ENCODE measurements at places on chromosomes 1 and 21.

- no peak overlapping the region for H3K4me3 ChIP-seq
- H3K4me1 ChIP-seq: peaks cover 8% of the 10 kb centered on the region
- no peaks in the 10 kb centered on the region for H3K36me3 ChIP-seq
- no peaks in the 10 kb centered on the region for H3K27me3 ChIP-seq
- H3K27ac ChIP-seq: no peak overlapping the region
- no peak for DNase-seq
These were observed 76.1 kb downstream of the SH3BGR start for GRCh38 chr21:39527664-39528381.

GRCh38 chr1:214445199-214445598, 106.2 kb downstream of the PTPN14 start:
- no peak for DNase-seq
- H3K4me3 ChIP-seq: no peak overlapping the region
- H3K27ac ChIP-seq: no peak overlapping the region
- no peaks in the 10 kb centered on the region for H3K27me3 ChIP-seq

- DNase-seq: no peak
- no peaks in the 10 kb centered on the region for H3K4me1 ChIP-seq
- H3K36me3 ChIP-seq: no peaks in the 10 kb centered on the region
- H3K27me3 ChIP-seq: no peaks in the 10 kb centered on the region
- no peak overlapping the region for H3K27ac ChIP-seq
- no peak overlapping the region for H3K4me3 ChIP-seq
These were observed 154.9 kb downstream of the PTPRC start for GRCh38 chr1:198793714-198794113.

DNA sequence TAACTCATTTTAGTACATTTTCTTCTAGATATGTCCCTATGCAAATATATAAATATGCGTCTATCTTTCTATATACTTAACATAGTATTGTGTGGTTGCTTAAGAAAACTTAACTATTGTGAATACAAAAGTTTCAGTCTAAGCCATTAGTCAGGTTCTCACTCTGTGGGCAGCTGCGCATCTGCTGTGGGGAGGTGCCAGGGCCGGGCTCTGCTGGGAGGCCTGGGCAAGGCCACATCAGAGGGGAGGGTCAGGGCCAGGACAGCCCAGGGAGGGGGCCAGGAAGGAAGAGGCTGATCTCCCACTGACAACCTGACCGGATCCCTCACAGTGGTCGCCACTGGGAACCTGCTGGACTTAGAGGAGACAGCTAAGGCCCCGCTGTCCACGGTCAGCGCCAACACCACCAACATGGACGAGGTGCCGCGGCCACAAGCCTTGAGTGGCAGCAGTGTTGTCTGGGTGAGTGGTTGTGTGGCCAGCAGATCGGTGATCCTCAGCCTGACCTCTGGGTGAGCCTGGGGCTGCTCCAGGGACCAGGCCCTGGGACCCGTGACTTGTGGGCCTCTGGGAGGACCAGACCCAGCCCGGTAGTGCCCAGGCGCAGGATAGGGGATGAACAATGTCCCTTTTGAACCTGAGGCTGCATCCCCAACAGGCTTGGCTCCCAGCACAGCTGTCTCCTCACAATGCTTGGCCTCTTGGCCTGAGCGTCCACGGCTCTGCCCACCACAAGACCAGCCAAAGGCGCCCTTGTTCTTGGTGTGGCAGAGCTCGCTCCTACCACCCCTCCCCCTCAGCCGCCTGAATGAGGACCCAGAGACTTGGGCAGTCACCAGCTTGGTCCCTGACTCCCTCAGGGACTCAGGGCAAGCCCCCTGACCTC, 20.2 kb downstream of the LDLRAP1 start:
- H3K27ac ChIP-seq: peak overlapping the region; percentile 47
- peaks cover 28% of the 10 kb centered on the region for H3K4me1 ChIP-seq
- peaks cover 28% of the 10 kb centered on the region for H3K36me3 ChIP-seq
- peak overlapping the region; percentile 13 for H3K4me3 ChIP-seq

- no peaks in the 10 kb centered on the region for H3K4me1 ChIP-seq
- no peak overlapping the region for H3K27ac ChIP-seq
- no peak overlapping the region for H3K4me3 ChIP-seq
- DNase-seq: no peak
- no peaks in the 10 kb centered on the region for H3K27me3 ChIP-seq
These were observed 11.0 kb upstream of the VCAM1 start for GRCh38 chr1:100708476-100709062.

DNA sequence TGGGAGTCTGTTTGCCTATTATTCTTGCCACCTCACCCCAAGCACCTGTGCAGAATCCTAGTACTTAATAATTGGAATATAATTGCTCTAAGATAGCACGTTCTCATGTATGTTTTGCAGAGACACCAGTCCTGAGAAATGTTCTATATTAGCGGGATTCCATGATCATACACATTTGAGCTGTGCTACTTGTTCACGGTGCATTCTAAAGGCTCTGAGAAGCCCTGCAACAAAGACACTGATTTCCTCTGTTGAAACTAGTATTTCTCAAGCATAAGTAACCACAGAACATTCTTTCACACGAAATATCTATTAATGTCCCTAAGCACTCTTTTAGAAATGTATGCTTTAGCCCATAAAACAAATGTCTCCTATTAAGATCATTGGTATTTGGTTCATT, 109.4 kb downstream of the BARHL2 start:
- H3K4me3 ChIP-seq: no peak overlapping the region
- H3K36me3 ChIP-seq: no peaks in the 10 kb centered on the region
- no peaks in the 10 kb centered on the region for H3K27me3 ChIP-seq

GRCh38 chr1:18240906-18241305, 133.3 kb downstream of the IGSF21 start:
- H3K36me3 ChIP-seq: no peaks in the 10 kb centered on the region
- no peaks in the 10 kb centered on the region for H3K4me1 ChIP-seq
- no peaks in the 10 kb centered on the region for H3K27me3 ChIP-seq

DNA sequence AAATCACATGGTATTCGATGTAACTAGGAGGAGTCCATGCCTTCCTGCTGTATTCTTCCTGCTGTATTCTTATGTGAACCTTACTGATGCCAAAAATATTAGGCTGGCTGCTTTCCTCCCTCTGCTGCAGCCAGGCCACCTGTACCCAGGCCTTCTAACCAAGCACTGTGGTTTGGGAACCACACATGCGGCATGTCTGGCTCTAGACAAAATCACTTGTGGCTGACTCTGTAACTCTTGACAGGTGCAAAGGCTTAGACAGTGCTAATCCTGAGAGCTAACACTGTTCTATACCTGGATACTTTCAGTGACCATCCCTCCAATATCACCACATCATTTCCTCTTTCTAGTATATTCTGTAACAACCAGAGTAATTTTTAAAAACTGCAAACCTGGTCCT, 67.7 kb downstream of the PCP4 start:
- no peaks in the 10 kb centered on the region for H3K4me1 ChIP-seq
- H3K36me3 ChIP-seq: no peaks in the 10 kb centered on the region
- DNase-seq: no peak
- H3K27ac ChIP-seq: no peak overlapping the region

DNA sequence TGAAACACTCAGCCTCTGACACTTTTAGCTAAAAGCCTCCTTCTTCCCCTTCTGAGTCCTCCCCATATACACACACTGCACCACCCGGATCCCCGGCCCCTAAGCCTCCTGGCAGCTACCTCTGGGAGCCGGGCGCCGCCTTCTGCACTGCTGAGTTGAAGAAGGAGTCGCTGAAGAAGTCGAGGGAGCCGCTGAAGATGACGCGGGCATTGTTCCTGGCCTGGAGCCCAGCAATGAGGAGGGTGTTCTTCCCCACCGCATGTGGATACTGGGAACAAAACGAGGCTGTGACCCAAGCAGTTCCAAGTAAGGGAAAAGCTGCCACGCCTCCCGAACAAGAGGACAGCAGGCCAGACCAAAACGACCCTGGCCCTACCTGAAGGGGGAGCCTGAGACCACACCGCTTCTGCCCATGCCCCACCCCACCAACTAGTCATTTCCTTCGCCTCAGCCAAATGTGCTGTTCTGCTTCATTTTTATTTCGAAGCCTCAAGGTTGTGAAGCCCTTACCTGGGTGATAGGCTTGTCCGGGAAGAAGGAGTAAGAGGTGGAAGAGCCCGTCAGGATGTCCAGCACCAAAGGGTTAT, 7.0 kb downstream of the DDOST start:
- H3K36me3 ChIP-seq: peaks cover 100% of the 10 kb centered on the region
- peaks cover 2% of the 10 kb centered on the region for H3K4me1 ChIP-seq
- no peak for DNase-seq
- no peak overlapping the region for H3K4me3 ChIP-seq
- H3K27me3 ChIP-seq: no peaks in the 10 kb centered on the region

DNA sequence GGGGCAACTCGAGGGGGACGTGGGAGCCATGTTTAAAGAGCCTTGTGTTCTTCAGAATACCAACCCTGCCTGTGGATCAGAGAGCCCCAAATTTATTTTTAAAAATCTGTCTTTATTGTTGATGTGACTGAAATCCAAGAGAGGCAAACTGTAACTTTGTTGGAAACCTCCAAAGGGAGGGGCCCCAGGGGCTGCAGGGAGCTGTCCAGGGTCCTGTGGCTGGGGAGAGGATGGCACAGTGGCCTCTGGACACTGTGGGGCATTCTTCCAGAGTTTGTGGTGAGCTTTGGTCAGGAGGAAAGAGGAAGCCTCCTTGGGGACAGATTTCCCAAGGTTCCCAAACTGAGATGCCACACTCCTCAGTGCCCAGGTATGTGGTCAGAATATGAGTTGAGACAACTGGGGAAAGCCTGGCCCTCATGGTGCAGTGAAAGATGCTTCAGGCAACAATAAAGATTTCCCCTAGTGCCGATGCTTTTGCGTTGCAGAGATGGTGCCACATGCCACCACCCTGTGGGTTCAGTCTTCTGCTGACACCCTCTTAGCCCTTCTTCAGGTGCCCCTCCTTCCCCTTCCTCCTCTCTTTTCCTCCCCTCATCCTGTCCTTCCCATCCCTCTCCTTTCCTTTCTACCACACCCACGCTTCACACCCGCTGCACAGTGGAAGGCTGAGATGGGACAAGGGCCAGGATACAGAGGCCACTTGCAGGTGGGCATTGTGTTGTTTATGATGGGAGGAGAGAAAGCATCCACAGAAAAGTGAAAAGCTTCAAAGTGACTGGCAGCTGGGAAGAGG, 122.1 kb downstream of the UCK2 start:
- no peaks in the 10 kb centered on the region for H3K36me3 ChIP-seq
- no peaks in the 10 kb centered on the region for H3K4me1 ChIP-seq
- no peaks in the 10 kb centered on the region for H3K27me3 ChIP-seq

- H3K27me3 ChIP-seq: no peaks in the 10 kb centered on the region
- H3K36me3 ChIP-seq: no peaks in the 10 kb centered on the region
- H3K4me3 ChIP-seq: no peak overlapping the region
- peaks cover 19% of the 10 kb centered on the region for H3K4me1 ChIP-seq
- no peak for DNase-seq
These were observed 70.3 kb downstream of the MORN1 start for GRCh38 chr1:2320760-2321667.

DNA sequence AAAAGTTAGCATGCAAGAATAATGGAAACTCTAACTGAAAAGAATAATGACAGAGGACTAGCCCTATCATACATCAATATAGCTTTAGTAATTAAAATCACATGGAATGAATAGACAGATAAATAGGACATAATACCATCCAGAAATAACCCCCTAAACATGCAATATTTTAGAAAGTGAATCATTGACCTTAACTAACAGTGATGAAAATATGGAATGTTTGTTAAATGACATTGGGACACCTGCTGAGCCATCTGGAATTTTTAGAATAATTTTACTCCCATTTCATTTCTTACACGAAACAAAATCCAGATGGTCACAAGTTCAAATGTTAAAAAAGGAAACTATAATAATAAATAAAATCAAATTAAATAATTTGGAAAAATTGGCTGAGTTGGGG, 53.1 kb upstream of the FMO3 start:
- no peaks in the 10 kb centered on the region for H3K4me1 ChIP-seq
- H3K27ac ChIP-seq: no peak overlapping the region
- H3K27me3 ChIP-seq: no peaks in the 10 kb centered on the region
- no peak for DNase-seq
- H3K36me3 ChIP-seq: no peaks in the 10 kb centered on the region

DNA sequence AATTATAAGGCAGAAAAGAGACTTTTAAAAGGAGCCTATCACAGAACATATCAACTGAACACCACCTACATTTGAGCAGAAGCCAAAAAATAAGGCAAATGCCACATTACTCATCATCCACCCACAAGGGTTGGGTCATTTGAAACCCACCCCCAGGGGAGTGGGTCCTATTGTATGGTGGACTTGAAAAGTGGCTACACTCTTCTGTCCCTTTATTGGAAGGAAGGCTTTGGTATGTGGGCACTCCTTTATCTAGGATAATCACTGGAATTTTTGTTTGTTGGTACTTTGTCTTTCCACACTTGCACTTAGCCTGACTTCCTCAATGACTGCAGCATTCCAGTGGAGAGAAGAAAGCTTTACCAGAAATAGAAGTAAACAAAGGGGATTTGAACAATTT, 157.2 kb upstream of the COL11A1 start:
- no peaks in the 10 kb centered on the region for H3K36me3 ChIP-seq
- no peak for DNase-seq
- H3K27ac ChIP-seq: no peak overlapping the region
- H3K4me3 ChIP-seq: no peak overlapping the region

DNA sequence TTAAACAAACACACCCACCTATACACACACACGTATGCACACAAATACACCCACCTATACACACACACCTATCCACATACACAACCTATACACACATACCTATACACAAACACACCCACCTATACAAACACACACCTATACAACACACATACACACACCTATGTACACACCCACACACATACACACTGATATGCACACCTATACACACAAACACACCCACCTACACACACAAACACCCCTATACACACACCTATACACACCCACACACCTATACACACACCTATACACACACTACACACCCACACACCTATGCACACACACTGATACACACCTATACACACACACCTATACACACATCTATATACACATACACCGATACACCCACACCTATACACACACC, 115.7 kb upstream of the VAMP3 start:
- H3K27me3 ChIP-seq: no peaks in the 10 kb centered on the region
- no peaks in the 10 kb centered on the region for H3K4me1 ChIP-seq
- no peak overlapping the region for H3K27ac ChIP-seq
- H3K4me3 ChIP-seq: no peak overlapping the region
- no peak for DNase-seq
- H3K36me3 ChIP-seq: no peaks in the 10 kb centered on the region

DNA sequence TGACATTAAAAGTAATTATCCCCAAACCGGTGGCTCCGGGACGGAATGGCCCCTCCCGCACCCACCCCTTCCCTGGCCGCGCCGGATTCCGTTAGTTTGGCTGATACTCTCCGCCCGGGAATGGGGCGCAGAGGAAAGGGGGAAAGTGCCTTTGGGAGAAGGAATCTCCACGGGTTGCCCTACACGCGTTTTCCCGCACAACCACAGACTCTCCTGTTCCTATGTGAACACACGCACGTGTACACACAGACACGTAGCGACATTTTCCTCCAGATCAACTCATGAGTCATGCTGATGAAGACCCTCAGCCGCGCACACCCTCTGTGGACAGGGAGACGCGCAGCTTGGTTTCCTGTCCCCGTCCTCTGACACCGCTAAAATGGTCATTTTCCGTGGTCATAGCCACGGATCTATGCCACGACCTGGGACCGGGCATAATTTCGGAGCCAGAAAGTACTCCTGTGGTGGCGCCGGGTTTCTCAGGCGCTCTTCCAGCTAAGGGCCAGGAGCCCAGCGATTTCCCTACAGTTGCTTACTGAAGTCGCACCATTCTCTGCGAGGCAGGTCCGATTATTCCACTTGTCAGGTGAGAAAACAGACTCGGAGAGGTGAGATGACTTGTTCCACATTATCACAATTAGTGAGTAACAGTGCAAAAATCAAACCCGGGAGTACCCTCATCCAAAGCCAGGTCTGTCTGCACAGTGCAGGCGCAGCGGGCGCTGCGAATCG, 4.0 kb upstream of the DMRTA2 start:
- H3K4me3 ChIP-seq: no peak overlapping the region
- DNase-seq: no peak
- H3K4me1 ChIP-seq: peaks cover 36% of the 10 kb centered on the region
